ENCODE measurements at places on chromosomes 7 and 10.

DNA sequence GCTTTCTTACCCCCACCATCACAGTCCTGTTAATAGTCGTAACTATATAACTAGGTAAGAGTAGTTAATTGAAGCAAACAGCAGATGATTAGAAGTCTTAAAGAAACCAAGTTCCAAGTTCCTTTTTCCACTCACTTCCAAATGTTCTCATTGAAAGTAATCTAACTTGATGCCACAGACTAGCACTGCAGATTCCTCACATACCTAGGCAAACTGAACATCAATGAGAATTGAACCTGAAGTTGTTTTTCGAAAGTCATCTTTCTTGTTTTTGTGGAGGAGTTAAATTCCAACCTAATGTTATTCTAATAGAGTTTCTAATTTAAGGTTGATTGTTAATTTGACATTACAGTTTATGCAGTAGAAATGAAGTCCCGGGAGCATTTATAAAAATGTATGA lies 5.5 kb downstream of the PRKG1 start:
- DNase-seq = no peak

DNA sequence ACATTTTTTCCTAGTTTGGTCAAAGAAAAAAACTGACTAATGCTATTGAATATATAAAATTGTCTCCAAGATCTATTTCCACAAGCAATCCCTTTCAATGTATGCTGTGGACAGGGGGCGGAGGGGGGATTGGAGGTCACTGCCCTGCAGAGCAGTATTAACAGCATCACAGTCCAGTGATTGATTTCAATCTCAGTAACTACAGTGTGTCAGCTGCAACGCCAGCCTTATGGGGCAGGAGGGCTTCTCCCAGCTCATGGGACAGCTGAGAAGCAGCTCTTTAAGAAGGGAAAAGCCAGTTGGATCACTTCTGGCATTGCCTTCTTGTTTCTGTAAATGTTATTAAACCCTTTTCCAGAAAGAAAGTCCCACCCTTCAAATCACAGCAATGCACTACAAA lies 65.0 kb downstream of the RAPGEF5 start:
- DNase-seq = no peak

DNA sequence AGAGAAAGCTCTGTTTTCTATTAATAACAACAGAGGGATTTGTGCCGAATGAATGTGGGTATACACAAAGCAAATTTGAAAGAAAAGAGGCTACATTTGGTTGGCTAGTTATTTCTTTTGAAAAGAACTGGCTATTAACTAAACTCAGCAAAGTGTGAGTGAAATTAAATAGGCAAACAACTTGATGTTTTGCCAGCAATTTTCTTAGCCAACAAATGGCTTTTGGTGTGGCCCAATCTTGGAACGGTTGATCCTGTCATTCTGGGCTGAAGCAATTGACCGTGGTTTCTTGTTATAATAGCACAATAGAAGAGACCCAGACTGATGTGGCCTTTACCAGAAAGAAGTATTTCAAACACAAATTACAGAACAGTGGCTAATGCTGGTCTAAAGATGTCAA lies 898.6 kb downstream of the KCNMA1 start:
- DNase-seq = no peak

DNA sequence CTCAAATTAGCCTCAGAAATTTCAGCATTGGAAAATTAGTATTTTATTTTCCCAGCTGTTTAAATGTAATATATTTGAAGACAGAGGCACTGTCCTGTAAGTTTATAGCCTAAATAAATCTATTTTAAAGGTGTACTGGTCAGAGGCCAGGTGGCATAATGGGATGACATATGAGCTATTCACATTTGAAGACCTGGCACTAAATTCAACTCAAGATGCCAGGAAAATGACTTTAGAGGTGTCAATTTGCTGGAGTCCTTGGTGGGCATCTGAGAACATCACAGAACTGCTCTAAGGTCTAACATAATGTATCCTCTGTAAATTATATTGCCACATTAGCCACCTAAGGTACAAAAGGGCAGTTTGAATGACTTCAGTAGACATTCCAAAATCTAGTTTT lies 348.9 kb upstream of the BMPER start:
- no peak for DNase-seq

DNA sequence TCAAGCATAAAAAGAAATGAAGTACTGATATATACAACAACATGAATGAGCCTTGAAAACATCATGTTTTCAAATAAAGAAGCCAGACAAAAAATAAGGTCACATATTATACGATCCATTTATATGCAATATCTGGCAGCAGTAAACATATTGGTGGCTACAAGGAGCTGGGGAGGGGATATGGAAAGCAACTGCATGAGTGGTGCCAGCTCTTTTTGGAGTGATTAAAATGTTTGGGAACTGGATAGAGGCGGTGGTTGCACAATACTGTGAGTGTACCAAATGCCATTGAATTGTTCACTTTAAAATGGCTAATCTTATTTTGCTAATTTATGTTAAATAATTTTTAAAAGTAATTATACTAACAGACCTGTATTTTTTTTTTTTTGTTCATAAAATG lies 481.7 kb downstream of the PCDH15 start:
- no peak for DNase-seq

GRCh38 chr10:4515721-4516120 lies 310.3 kb upstream of the AKR1E2 start:
- DNase-seq = no peak

GRCh38 chr7:111730476-111731300 lies 168.4 kb upstream of the IMMP2L start:
- peak; percentile 56 for DNase-seq

Data from GM12865 (cell line).